ENCODE measurements at places on chromosomes 7 and 10. TPM values are rescaled to one million over a fixed set of nuclear protein-coding genes. Genes with fewer than 3 reads are reported as not detected.

The CADPS2 gene
- total RNA-seq, result 3.7 TPM

DNA sequence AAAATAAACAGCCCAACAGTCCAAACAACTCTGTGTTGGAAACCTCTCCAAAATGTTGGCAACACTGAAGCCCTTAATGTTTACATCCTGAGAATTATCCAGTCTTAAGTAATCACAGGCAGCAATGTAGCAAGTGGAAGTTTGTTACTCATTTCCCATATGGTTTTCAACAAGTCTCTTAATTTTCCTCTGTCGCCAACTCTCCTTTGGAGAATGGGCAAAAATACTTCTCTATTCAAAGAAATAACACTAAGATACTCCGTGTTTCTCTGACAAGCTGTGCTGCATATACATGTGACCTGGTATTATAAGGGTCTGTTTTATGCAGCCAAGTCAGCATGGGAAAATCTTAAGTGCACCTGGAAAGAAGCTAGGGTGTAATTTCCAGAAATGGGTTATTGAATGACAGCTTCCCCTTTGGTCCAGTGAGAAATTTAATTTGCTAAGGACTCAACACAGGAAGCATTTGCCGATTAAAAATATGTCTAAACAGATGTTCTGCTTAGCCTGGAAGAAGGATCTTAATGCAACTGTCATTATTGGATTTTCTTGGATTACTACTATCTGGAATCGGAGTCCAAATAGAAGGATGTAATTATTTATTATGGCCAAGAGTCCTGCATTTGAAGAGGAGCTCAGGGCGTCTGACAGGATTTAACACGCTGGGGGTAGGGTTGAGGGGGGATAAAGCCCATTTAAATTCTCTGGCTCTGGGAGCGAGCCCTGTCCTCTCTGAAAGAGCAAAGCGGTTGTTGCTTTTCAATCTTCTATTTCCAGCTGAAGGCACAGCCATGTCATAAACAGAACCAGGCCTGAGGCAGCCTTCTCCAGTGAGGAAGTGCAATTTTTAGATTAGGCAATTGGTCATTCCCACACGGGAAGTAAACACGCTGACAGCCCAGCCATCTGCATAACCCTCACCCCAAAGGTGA, 73.1 kb downstream of the TLL2 start:
- no peak overlapping the region for H3K4me3 ChIP-seq
- no peaks in the 10 kb centered on the region for H3K36me3 ChIP-seq
- no peaks in the 10 kb centered on the region for H3K4me1 ChIP-seq
- DNase-seq, result no peak
- no peak overlapping the region for H3K27ac ChIP-seq

The GIMAP4 gene
- total RNA-seq, result 11.9 TPM

DNA sequence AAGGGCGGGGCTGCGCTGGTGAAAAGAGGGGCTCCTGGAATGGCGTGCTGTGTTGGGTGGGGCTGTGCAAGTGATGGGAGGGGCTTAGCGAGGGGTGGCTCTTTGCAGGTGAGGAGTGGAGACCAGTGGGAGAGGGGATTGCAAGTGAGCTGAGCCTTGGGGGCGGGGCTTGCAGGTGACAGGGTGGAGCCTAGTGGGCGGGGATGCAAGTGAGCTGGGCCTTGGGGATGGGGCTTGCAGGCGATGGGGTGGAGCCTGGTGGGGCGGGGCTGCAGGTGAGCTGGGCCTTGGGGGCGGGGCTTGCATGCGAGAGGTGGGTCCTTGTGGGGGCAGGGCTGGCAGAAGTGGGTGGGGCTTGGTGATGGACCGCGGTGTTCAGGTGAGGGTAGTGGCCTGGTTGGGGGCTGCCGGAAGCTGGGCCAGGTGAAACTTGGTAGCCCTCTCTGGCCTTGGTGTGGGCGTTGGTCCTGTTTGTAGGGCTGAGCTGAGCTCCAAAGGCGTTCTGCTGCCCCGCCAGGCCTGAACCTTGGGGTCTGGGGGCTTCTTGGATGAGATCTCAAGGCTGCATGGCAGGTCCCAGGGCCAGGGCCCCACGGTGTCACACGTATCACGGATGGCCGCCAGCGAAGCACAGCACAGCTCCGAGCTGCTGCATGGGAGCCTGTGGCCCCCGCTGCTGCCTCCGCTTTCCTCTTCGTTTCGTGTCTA, 743 bp upstream of the PITRM1 start:
- H3K36me3 ChIP-seq, result no peaks in the 10 kb centered on the region
- no peaks in the 10 kb centered on the region for H3K27me3 ChIP-seq

GRCh38 chr10:49744091-49744685, 17.9 kb downstream of the OGDHL start:
- no peak overlapping the region for H3K27ac ChIP-seq
- H3K4me3 ChIP-seq, result no peak overlapping the region
- H3K4me1 ChIP-seq, result no peaks in the 10 kb centered on the region
